ENCODE measurements at places on chromosomes 5 and 9. TPM values are rescaled to one million over a fixed set of nuclear protein-coding genes. Genes with fewer than 3 reads are reported as not detected.
A peak's percentile ranks its signal among the peaks of the same experiment; 100 is the strongest.

DNA sequence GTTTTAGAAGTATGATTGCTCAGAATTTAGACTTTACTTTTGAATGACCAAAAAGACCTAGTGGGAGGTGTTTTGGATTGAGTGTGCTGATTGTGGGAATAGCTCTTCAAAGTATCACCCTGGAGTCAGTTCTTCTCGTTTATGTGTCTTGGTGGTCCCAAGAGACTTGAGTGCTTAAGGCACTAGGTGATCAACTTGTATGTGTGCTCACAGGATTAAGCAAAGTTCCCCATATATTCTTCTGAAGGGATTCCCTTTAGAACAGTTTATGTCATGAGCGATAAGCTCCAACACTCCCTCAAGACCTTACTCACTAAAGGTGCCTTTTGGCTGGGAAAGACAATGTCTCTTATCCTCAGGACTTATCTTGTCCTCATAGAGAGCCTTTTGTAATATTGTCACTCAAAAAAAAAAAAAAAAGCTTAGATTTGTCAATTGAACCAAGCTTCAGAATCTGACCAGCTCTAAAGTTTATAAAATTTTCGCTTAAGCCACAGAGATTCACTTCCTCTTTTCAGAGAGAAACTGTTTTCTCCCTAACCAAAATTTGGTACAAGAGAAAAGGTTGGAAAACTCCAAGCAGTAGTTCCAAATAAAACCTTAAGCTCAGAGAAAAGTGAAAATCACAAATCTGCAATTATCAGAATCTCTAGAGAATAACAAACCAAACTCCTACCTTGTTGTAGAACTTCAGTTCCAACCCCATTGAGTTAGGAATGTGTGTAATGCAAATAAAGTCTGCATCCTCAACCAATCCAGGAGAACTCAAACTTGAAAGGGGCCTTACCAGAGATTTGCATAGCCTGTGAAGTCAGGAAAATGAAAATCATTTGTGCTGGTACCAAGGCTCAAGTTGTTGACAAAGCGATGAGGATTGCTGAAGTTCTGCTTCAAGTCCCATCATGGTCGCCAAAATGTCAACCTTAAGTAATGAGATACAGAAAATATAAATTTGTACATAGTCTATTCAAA is 40.0 kb upstream of the PDZD2 start:
- DNase-seq: no peak
- H3K4me1 ChIP-seq: no peaks in the 10 kb centered on the region
- H3K27ac ChIP-seq: no peak overlapping the region
- H3K36me3 ChIP-seq: no peaks in the 10 kb centered on the region
- H3K4me3 ChIP-seq: no peak overlapping the region
- H3K27me3 ChIP-seq: peaks cover 3% of the 10 kb centered on the region

DNA sequence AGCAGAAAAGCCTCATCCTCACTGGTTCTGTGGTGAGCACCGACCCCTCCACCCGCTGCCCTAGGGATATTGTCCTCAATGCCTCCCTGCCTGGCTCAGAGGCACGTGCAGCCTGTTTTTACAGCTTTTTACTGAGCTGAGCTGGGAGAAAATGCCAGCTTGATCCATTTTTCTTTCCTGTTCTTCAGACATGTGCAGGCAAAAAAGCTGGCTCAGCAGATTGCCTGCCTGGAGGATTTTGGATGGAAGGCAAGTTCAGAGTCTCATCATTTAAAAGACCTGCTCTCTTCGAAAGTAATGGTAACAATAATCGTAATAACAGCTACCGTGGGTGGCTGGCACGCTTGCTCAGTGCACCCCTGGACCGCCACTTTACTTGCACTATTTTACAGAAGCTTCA is 135.0 kb upstream of the SMIM23 start:
- H3K36me3 ChIP-seq: no peaks in the 10 kb centered on the region
- H3K27ac ChIP-seq: no peak overlapping the region
- no peaks in the 10 kb centered on the region for H3K4me1 ChIP-seq
- H3K4me3 ChIP-seq: no peak overlapping the region
- DNase-seq: no peak

DNA sequence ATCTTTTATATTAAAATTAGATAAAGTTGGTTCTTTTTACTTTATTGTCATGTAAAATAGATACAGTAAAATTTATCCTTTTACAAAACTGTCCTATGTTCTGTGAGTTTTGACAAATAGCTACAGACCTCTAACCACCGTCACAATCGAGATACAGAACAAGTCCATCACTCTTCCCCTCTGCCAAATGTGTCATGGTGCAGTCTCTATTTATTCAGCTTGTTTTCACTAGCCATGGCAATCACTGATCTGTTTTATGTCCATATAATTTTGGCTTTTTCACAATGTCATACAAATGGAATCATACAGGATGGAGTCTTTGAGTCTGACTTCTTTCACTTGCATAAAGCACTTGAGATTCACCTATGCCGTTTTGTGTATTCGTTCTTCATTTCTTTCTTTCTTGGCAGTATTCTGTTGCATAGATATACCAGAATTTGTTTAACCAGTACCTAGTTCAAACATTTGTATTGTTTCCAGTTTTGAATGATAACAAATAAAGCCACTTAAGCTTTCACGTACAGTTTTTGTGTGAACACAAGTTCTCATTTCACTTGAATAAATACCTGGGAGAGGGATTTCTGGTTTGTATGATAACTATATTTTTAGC is 273.2 kb upstream of the MPDZ start:
- H3K36me3 ChIP-seq: no peaks in the 10 kb centered on the region
- H3K4me3 ChIP-seq: no peak overlapping the region

- peaks cover 2% of the 10 kb centered on the region for H3K4me1 ChIP-seq
- H3K4me3 ChIP-seq: no peak overlapping the region
- DNase-seq: peak; percentile 61
Observed at GRCh38 chr5:131589510-131590348, 45.3 kb downstream of the RAPGEF6 start.

Gene ASS1
- total RNA-seq: 223 TPM

Gene NDUFS6
- total RNA-seq: 31.8 TPM

- H3K36me3 ChIP-seq: no peaks in the 10 kb centered on the region
- peak overlapping the region; percentile 46 for H3K27ac ChIP-seq
- peaks cover 6% of the 10 kb centered on the region for H3K4me1 ChIP-seq
- DNase-seq: peak; percentile 78
Observed at GRCh38 chr5:79133121-79133656, 21.6 kb downstream of the BHMT start.

DNA sequence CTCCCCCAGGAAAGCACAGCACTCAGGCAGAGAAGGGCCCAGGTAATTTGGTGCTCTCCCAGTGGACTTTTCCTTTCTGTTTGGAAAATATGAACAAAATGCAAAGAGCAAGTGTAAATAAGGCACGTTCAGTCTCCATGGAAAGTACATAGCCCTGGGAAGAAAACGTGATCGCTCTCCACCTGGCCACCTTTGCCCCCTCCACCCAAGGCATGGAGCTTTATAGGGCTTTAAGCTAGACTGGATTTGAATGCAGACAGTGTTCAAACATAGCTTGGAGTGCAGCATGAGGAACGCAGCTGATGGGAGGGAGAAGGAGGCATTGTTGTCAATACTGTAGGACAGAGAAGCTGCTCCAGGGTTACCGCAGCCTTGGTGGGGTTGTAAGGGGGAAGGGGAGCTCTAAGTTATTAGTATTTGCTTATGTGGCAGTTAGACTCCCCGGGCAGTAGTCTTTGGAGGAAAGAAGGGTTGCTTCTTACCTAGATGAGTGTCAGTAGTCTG is 500.2 kb downstream of the SPOCK1 start:
- DNase-seq: no peak
- H3K27ac ChIP-seq: no peak overlapping the region
- H3K4me3 ChIP-seq: no peak overlapping the region
- no peaks in the 10 kb centered on the region for H3K36me3 ChIP-seq

DNA sequence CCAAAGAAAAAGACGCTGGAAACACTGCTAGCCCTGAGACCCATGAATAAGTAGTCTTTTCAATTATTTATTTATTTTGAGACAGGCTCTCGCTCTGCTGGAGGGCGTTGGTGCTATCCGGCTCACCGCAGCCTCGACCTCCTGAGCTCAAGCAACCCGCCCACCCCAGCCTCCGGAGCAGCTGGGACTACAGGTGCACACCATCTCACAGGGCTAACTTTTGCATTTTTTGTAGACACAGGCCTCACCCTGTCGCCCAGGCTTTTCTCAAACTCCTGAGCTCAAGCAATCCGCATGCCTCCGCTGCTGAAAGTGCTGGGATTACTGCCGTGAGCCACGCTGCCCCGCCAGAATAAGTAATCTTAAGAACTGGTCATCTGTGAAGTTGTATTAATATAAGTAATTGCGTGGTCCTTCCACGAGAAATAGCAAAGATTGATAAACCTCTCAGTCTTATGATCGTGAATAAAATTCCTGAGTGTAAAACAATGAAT is 1.6 kb downstream of the ANXA2R start:
- DNase-seq: peak; percentile 91
- H3K36me3 ChIP-seq: no peaks in the 10 kb centered on the region
- H3K4me3 ChIP-seq: peak overlapping the region; percentile 42
- no peaks in the 10 kb centered on the region for H3K27me3 ChIP-seq
- peaks cover 5% of the 10 kb centered on the region for H3K4me1 ChIP-seq
- H3K27ac ChIP-seq: peak overlapping the region; percentile 67

DNA sequence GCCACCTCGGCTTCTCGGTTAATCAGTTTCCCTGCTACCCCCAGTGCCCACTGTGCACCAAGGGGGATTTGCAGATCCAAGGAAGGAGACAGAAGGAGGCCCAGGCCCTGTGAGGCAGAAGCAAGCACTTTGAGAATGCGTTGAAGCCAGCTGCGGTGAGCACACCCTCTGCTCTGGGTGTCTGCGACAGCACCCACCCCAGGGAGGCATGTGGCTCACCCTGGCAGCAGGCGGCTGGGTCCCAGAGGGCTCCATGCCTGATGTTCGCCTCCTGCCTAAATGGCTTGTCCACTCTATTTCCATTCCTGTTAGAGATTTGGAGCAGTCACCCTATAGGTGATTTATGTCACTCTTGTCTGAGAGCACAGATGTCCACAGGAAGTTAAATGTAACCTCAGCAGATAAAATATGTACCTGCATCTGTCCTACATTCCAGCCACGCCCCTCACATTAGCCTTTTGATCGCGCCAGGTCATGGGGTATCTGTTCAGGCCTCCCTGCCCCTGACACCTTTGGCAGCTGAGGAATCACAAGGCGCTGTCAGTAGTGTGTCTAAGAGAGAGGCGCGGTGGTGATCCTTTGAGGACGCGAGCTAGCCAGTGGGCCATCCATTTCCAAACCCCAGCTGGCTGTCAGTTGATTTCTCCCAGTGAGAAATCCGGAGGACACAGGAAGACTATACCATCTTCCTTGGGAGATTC is 28.1 kb downstream of the PTGES2 start:
- peak overlapping the region; percentile 61 for H3K4me3 ChIP-seq
- peak overlapping the region; percentile 99 for H3K27ac ChIP-seq
- peak; percentile 66 for DNase-seq
- no peaks in the 10 kb centered on the region for H3K27me3 ChIP-seq
- peaks cover 43% of the 10 kb centered on the region for H3K36me3 ChIP-seq

- H3K4me3 ChIP-seq: no peak overlapping the region
- no peaks in the 10 kb centered on the region for H3K27me3 ChIP-seq
- peaks cover 2% of the 10 kb centered on the region for H3K36me3 ChIP-seq
Observed at GRCh38 chr5:160083501-160083900, 35.7 kb downstream of the PWWP2A start.

Gene RBM22
- total RNA-seq: 15.4 TPM

- no peaks in the 10 kb centered on the region for H3K36me3 ChIP-seq
- no peaks in the 10 kb centered on the region for H3K4me1 ChIP-seq
- H3K27me3 ChIP-seq: no peaks in the 10 kb centered on the region
- no peak overlapping the region for H3K27ac ChIP-seq
Observed at GRCh38 chr5:62496876-62497275, 81.7 kb upstream of the LRRC70 start.

All from fibroblast of lung (primary cell).